ENCODE measurements at places on chromosomes 2 and 18. TPM values are rescaled to one million over a fixed set of nuclear protein-coding genes. Genes with fewer than 3 reads are reported as not detected.

Gene EML6
- 1.7 TPM for total RNA-seq

Gene SCYGR3
- total RNA-seq: not detected

Gene TUBA3E
- not detected for total RNA-seq

Gene CNPPD1
- total RNA-seq: 38.6 TPM

Gene LIMS3
- 0.74 TPM for total RNA-seq

Gene PDK1
- total RNA-seq: 65.8 TPM

Gene SRD5A2
- not detected for total RNA-seq
